ENCODE measurements at places on chromosomes 12 and 14.

DNA sequence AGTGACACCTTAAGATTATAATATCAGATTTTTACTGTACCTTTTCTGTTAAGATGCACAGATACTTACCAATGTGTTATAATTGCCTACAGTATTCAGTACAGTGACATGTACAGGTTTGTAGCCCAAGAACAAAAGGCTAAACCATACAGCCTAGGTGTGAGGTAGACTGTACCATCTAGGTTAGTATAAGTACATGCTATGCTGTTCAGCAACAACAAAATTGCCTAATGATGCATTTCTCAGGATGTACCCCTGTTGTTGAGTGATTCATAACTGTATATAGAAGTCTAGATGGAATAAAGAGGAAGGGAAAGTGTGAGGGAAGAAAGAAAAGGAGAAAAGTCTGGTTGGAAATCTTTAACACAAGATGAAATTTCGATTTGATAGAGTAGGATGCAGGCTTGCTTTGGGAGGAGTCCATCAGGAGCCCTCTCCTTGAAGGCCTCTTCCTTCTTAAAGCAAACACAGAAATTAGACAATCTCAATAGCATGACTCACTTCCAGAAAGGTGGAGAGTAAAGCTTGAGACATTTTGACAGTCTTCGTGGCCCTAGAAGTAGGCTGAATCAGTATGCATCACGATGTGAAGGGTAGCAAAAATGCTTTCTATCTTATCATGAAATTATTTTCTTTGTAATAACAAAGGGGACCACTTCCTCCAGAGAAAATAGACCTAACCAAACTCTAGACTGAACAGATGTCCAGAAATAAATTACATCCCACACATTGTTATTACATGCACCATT lies 191.5 kb downstream of the SYT1 start:
- DNase-seq = no peak

DNA sequence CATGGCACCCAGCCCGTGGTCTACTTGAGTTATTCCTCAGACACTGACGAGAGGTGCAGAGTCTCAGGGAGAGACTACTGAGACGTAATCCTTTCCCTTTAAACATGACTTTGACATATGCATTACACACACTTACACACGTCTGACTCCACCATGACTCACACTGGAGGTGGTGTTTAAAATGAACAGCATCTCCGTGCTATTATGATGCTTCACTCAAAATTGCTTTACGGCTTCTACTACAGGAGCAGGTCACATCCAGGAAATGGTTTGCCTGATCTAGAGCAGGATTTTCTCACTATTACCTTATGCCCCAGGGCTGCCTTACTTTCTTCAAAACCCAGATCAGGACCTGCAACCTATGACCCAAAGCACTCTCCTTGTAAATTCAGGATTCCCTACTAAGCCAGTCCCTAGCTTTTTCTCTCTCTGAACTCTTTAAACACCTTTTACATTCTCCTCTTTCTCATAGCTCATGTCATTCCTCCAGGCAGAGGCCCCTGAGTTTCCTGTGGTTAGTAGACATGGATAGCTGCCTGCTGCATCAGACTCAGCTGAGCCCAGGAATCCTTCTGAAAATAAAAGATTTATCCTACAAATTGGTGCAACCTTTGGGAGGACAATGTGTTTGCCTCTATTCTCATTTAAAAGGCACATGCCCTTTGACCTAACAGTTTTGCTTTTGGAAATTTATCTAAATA lies 31.2 kb downstream of the TMCC3 start:
- no peak for DNase-seq

GRCh38 chr14:51006781-51007211 lies 62.5 kb upstream of the PYGL start:
- peak; percentile 93 for DNase-seq

DNA sequence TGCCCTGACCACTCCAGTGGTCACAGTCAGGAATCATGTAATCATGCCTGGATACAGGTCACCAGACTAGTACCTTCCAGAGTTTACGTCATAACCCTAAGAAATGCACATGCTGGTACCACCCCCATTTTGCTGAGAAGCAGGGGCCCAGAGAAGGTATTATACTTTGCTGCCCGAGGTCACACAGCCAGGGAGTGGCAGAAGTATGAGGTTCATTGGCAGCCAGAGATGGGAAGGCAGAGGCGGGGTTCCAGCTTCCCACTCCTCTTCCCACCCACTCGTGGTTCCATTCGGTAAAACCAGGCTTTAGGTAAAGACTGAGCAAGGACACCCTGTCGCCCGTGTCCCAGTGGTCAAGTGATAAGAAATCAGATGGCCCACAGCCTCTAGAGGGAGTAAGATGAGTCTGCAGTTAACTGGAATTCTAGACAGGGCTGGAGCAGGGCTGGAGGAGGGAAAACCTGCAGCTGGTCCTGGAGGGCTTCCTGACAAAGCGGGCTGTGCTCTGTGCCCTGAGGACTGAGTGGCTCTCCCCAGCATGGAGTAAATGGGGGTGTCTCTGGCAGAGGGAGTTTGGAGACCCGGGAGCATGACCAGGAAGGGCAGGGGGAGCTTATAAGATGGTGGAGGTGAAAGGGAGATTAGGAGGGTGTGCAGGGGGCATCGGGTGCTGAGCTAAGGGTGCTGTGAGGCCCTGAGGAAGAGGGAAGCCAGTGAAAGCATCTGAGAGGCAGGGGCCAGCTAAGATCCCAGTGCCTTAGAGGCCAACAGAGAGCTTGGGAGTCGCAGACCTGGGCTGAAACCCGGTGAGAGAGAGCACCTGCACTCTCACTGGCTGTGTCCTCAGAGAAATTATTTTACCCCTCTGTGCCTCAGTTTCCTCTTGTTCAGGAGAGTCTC lies 5.7 kb downstream of the FAM222A start:
- no peak for DNase-seq

GRCh38 chr12:93183940-93184671 lies 193.6 kb upstream of the NUDT4 start:
- peak; percentile 3 for DNase-seq

DNA sequence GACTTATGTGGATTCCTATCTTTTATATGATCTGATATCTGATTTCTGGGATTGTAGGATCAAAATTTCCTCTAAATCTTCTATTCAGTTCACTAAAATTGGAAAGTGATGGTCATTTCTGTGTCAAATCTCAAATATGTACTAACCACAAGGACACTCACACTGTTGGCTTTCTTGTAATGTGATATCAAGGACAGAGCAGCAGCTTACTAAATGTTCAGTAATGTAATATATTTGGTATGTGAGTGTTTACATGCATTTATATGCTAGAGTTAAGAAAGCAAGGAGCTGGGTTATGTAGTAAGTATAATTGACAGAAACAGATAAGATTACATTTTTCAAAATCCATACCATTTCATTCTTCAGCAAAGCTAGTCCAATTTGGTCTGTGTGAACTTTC lies 16.5 kb downstream of the PUS7L start:
- no peak for DNase-seq

DNA sequence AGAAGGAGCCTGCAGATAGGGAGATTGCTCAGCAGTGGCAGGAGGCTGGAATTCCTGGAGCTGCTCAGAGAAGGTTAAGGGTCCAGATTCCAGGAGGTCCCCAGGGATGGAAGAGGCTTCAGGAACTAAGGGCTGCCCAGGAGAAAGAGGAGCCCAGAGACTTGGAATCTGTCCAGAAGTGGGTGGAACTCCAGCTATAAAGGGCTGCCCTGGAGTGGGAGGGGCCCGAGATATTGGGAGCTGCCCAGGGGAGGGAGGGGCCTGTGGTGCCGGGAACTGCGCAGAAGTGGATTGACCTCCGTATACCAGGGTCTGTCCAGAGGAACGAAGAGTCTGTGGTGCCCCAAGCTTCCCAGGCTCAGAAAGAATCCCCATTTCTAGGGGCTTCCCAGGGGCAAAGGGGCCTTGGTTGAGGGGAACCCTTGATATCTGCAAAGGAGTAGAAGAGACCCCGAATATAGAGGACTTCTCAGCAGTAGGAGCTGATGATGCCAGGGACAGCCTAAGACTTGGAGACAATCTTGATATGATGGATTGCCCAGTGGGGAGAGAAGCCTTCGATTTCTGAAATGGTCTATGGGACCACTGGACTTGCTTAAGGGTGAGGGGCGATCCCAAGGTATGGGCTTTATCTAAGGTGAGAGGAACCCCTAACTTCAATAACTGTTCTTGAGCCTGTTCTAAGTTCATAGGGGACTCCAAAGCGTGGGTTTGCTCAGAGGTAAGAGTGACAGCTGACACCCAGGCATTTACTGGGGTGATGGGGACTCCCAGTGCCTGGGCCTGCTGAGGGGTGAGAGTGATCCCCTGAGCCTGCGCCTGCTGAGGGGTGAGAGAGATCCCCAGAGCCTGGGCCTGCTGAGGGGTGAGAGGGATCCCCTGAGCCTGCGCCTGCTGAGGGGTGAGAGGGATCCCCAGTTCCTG lies 45.0 kb downstream of the FAM186A start:
- no peak for DNase-seq

GRCh38 chr12:52360106-52360662 lies 7.1 kb downstream of the KRT85 start:
- DNase-seq = no peak

- DNase-seq = no peak
These were observed 55.2 kb upstream of the RIN3 start for GRCh38 chr14:92458136-92459029.

GRCh38 chr14:85234156-85235025 lies 295.6 kb upstream of the FLRT2 start:
- DNase-seq = no peak

DNA sequence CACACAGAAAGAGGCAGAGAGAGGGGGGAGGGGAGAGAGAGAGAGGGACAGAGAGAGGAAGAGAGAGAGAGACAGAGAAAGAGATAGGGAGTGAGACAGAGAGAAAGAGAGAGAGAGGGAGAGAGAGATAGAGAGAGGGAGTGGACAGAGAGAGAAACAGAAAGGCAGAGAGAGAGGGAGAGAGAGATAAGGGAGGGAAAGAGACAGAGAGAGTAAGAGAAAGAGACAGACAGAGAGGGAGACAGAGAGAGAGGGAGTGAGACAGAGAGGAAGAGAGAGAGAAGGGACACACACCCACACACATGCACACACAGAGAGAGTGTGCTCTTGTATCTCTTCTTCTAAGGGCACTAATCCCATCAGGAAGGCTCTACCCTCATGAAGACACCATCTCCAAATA lies 103.2 kb upstream of the ESRRB start:
- DNase-seq = no peak

- no peak for DNase-seq
These were observed 2.5 kb downstream of the GSC start for GRCh38 chr14:94767321-94767878.

GRCh38 chr14:62117010-62117750 lies 355.0 kb downstream of the SNAPC1 start:
- peak; percentile 60 for DNase-seq

DNA sequence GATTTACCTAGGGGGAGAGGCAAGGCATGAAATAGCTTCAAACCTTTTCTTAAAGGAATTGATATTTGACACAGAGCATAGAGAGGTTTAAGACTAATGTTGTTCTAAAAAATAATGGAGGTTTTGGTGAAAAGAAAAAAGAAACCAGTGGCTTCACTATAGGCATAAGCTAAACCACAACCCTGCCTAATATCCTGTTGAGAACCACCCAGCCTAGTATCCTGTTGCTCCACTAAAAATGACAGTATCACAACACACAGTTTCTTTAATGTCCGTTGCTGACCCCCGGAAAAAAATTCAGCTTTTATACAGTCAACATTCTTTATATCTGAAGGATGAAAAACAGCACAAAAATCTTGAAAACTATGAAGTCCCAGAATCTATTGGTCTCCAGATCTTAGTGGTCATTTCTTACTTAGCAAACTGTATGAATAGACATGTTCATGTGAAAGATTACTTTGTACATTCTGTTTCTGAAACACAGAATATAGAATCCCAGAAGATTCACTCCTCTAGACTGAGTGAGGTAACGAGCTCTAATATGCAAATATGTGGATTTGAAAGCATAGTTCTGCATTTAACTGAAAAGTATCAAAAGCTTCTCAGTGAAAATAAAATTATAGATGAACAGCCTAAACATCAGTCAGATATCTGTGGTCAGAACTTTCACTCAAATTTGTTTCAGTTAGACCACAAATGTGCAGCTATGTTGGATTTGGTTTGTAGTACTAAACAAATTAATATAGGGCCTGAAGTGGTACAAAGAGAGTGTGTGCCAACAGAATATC lies 40.5 kb downstream of the GALC start:
- no peak for DNase-seq

Measured in anterior cingulate cortex (tissue), 58 donors.